ENCODE measurements at places on chromosomes 4 and X.

- DNase-seq = no peak
These were observed 136.6 kb upstream of the SH3RF1 start for GRCh38 chr4:169407217-169407845.

GRCh38 chr4:127558088-127558487 lies 74.7 kb upstream of the INTU start:
- no peak for DNase-seq

- no peak for DNase-seq
These were observed 95.2 kb downstream of the ATG4A start for GRCh38 chrX:108186811-108187210.

DNA sequence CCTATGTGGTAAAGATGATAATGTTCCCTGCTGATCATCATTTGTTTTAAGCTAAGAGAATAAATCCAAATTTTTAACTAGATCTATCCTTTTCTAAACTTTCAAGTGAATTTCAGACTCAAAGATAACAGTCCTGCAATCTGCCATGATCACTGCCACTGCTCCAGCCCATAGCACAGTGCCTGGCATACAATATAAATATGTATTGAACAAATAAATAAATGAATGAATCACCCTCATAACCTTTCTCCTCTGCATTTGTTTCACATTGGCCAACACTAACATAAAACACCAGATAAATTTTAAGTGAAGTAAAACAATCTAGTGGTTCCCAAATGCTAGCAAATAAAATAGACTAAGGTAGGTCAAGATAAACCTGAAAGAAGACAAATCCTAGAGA lies 439.0 kb downstream of the GPM6A start:
- no peak for DNase-seq

GRCh38 chr4:183747931-183748670 lies 89.0 kb downstream of the TRAPPC11 start:
- DNase-seq = no peak

DNA sequence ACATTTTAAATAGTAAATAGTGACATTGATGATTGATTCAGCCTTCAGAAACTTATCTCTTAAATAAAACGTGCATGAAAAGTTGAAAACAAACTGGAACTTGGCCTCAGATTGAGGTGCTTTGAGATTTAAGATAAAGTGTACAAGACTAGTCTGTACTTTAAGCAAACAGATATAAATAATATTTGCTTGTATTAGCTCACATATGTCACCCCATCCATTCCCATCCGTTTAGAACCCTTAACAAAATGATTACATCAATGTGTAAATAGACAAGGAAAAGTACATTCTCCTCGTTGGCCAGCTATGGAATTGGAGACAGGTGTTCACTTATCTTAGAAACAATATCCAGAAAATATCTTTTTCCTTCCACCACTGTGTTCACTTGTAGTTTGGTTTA lies 130.8 kb downstream of the BANK1 start:
- no peak for DNase-seq

DNA sequence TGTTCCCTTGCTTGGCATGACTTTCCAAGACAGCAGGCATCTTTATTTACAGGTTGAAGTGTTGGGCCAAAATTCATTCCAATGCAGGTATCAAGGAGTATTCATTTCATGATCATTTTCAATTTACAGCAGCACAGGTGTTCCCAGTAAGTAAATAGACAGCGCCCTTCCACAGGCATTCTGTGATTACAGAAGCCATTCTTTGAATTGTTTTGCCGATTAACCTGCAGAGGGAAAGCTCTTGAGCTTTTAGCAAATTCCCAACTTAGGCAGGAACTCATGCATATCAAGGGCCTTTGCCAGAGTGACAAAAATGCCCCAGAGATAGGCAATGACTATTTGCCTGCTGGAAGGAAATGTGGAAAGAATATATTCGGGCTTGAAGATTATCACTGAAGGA lies 6.8 kb downstream of the TXK start:
- no peak for DNase-seq

DNA sequence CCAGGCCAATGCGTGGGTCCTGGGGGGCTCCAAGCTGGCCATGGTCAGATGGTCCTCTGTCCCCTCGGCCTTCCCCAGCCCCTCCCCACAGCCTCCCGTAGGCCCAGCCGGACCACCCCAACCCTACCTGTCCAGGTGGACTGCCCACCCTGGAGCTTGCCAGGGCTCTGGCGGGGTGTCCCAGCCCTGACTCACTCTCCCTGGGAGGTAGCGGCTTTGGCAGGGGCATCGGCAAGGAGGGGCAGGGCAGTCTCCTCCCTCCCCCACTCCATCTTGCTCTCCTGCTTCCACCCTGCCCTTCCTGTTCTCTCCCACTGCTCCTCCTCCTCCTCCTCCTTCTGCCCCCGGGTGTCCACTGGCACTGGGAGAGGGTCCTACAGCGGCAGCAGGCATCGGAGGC lies 7.4 kb downstream of the BGN start:
- no peak for DNase-seq

GRCh38 chrX:45876206-45876605 lies 669.0 kb downstream of the ZNF674 start:
- DNase-seq = no peak

GRCh38 chr4:3071811-3072210 lies 2.5 kb downstream of the HTT-AS start:
- no peak for DNase-seq

DNA sequence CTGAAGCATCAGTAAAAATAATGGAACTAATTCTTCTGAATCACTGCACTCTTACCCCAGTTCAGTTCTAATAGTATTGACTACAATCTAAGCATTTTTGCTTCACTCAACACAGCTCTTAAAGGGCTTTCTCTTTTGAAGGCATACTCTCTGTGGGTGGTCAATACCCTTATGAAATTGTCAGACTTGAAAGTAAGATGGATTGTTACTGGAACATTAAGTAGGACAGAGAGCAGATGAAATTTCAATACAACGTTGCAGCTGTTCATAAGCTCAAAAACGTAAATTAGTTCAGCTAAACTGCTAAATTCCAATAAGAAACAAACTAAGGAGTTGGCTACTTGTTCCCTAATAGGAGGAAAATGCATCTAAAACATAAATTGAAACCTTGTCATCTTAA lies 352.3 kb upstream of the TENM3 start:
- no peak for DNase-seq

DNA sequence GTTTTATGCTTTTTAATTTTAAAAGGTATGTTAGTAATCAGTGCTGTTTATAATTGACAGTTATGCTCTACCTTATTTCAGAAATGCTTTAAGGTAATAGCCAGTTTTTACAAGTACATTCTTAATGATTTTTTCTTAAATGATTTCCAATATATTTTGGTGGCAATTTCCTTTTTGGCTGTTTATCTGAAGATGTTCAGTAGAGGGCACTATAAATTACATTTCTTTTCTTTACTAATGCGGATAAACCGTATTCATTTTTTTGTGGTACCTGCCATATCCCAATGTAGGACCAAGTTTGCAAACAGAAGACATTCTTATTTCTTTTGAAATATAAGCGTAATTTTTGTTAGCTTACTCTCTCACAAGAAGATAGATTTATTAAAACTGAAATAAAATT lies 65.4 kb downstream of the CCKAR start:
- no peak for DNase-seq

DNA sequence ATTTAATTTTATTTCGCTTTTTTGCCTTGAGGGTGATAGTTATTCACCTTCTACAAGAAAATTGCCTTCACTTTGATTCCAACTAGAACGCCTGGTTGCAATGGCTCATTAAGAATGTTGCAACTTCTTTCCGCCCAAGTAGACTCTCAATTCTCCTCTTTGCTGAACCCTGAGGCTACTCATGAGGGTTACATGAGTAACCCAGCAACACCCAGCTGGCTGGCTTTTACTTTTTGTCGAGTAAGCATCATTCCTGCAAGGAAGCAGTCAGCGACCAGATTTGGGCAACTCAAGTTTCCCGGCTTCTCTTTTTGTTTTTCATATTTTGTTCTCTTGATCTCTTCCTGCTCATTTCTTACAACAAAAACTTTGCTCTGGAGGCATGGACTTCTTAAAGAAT lies 495.4 kb downstream of the PACRGL start:
- no peak for DNase-seq

DNA sequence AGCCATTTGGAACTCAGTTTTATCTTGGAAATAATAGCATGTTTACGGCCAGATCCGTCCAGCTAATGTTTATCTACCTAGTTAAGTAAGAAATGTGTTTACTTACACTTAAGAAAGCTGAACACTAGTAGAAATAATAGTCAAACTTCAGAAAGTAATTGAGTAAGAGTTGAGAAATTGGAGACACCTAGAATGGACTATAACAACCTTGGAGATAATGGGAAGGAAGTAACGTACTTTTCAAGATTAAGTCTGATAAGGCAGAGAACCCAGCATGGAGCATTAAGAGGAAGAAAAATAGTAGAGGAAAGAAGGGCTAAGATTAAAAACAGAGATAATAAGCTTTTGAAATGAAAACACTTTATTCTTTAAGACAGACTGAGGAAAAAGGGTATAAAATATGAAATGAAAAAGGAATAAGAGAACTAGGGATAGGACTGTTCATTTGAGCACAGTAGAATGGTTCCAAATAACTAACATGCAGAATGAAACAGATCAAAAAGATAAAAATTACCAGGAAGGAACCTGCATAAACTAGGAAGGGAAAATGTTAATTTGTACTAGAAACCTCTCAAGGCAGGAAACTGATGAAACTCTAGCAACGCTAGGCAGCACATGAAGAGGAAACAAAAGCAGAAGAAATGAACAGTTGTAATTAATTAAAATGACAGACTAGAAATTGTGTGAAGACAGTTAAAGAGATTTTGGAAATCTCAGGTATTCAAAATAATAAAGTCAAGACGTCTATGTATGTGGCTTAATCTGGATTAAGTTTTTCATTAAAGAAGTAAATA lies 71.7 kb downstream of the FBXW7 start:
- no peak for DNase-seq

- no peak for DNase-seq
These were observed 45.0 kb downstream of the RTL9 start for GRCh38 chrX:110403441-110404238.

DNA sequence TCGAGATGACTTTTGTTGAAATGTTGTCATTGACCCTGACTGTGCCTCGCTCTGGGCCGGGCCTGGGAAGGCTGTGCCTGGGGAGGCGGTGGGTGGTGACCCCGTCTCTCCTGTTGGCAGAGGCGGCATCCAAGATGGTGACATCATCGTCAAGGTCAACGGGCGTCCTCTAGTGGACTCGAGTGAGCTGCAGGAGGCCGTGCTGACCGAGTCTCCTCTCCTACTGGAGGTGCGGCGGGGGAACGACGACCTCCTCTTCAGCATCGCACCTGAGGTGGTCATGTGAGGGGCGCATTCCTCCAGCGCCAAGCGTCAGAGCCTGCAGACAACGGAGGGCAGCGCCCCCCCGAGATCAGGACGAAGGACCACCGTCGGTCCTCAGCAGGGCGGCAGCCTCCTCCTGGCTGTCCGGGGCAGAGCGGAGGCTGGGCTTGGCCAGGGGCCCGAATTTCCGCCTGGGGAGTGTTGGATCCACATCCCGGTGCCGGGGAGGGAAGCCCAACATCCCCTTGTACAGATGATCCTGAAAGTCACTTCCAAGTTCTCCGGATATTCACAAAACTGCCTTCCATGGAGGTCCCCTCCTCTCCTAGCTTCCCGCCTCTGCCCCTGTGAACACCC lies 36.4 kb downstream of the HTRA3 start:
- no peak for DNase-seq

GRCh38 chr4:62670514-62670913 lies 1470.4 kb downstream of the ADGRL3 start:
- DNase-seq = no peak

- DNase-seq = peak; percentile 50
These were observed 1.5 kb downstream of the EVC start for GRCh38 chr4:5712517-5712916.

GRCh38 chrX:41164449-41164848 lies 79.2 kb downstream of the USP9X start:
- no peak for DNase-seq

DNA sequence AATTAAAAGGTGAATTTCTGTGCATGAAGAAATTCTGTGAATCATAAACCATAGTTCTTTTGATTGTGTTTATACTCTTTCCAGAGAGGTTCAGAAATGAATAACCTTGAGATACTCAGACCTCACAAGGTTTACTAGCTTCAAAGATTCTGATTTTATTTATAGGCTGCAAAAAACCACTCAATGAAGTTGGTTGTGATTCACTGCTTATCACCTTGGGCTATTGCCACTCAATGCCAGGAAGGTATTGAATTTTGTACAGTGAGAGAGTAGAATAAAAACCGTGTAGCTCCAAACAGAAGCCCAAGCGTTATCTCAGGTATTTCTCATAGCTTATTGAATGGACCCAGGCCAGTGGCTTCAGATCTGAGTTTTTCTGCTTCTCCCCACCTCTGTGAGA lies 118.7 kb downstream of the FHIP1A start:
- DNase-seq = no peak
